ENCODE measurements at places on chromosomes 7 and 10.
A peak's percentile ranks its signal among the peaks of the same experiment; 100 is the strongest.

GRCh38 chr10:108452533-108452932, 1288.0 kb upstream of the SORCS1 start:
- DNase-seq = no peak

- DNase-seq = no peak
Observed at GRCh38 chr7:155489158-155489840, 31.4 kb downstream of the EN2 start.

GRCh38 chr10:11678074-11678793, 63.9 kb upstream of the ECHDC3 start:
- DNase-seq = peak; percentile 57

DNA sequence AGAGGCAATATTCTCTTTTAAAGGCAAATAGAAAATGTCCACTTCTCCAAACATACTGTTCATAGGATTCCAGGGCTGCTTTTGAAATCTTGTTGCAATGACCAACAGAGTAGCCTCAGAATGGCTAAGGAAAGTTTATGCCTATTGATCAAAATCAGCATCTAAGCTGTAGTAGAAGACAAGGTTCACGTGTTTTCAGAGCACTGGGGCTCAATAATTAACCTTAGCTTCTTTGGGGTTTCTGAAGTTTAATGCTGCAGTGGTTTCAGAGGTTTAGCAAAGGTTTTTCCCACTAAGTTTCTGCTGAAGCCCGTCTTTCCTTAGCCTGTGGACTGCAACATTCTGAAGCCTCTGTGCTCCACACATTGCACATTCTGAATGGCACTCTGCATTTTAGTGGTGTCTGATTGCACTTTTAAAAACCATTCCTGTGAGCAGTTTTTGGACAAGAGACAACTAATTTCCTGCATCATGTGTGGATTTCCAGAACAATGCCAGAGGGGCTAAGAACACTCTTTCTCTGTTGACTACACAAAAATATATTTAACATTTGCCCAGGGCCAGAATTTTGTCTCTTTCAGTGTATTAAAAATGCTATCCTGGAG, 342.5 kb downstream of the PTEN start:
- no peak for DNase-seq

GRCh38 chr7:680411-681127, 45.9 kb upstream of the DNAAF5 start:
- DNase-seq = no peak

DNA sequence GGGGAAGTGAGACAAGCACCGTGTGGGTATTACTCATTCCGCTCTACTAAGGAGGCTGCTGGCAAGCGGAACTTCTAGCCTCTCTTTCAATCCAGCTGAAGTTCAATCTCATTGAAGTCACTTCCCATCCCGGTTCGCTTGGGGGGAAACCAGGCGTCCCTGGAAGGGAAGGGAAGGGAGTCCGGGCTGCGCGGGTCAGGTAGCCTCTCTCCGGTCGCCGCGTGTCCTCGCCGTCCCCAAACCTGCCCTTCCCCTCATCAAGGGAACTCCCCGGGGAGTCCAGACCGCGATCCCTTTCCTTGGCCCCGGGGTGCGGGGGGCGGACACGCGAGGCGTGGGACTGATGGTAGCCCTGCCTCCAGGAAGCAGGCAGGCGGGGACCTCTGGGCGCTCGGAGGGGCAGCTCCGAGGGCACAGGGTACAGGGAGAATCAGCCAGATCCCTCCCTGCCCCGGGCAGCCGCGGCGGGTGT, 598 bp upstream of the ZEB1 start:
- DNase-seq = peak; percentile 74

DNA sequence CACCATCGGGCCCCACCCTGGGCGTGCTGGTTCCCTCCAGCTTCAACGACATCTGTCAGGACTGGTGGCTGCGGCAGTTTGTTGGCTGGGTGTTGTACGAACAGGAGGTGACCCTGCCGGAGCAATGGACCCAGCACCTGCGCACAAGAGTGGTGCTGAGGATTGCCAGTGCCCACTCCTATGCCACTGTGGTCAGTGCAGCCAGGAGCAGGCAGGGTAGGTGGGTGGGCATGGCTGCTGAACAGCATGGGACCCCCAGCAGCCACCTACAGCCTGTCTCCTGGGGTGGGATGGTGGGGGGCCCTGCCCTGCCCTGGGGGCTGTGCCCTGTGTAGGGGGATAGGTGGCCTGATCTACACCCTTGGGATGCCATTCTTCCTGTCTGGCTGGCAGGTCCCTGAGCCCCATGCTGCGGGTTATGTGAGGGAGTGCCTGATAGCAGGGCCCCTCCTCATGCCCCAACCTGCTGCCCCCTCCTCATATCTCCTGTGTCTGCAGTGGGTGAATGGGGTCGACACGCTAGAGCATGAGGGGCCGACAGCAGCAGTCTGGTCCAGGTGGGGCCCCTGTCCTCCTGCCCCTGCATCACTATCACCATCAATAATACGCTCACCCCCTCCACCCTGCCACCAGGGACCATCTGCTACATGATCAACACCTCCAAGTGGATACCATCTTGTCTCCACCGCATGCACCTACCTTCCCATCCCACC, 56.9 kb downstream of the ZNF727 start:
- DNase-seq = no peak

- DNase-seq = peak; percentile 3
Observed at GRCh38 chr10:9362721-9363120, 1308.2 kb downstream of the GATA3 start.

DNA sequence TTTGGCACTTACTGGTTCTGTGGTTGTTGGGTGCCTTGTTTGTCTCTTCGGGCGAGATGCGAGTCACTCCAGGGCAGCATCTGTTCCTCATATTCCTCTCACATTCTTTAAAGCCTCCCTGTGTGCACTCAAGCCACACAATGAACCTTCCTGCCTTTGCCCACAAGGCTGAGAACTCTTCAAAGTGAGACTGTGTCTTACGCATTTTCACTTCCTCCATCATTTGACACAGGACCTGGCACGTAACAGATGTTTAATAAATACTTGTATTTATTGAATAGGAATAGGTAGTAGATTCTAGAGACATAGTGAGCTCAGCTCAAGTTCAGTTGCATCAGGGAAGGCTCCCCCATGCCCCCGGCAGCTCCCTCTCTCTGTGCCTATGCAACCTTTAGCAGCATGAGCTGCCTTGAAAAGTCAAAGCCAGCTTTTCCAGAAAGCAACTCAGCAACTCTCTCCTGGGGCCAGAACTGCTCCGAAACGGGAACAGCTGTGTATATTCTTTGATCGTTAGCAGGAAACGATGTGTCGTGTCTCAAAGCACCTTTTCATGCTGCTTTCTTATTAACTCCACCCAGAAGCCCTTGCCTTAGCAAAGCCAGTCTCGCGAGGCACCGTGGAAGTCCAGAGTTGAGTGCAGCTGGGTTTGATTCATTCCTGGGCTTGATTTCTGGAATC, 97.5 kb downstream of the PFKFB3 start:
- DNase-seq = peak; percentile 52

- no peak for DNase-seq
Observed at GRCh38 chr7:142353147-142354060, 95.5 kb upstream of the PRSS58 start.

GRCh38 chr7:25750744-25751508, 401.1 kb upstream of the NFE2L3 start:
- no peak for DNase-seq

DNA sequence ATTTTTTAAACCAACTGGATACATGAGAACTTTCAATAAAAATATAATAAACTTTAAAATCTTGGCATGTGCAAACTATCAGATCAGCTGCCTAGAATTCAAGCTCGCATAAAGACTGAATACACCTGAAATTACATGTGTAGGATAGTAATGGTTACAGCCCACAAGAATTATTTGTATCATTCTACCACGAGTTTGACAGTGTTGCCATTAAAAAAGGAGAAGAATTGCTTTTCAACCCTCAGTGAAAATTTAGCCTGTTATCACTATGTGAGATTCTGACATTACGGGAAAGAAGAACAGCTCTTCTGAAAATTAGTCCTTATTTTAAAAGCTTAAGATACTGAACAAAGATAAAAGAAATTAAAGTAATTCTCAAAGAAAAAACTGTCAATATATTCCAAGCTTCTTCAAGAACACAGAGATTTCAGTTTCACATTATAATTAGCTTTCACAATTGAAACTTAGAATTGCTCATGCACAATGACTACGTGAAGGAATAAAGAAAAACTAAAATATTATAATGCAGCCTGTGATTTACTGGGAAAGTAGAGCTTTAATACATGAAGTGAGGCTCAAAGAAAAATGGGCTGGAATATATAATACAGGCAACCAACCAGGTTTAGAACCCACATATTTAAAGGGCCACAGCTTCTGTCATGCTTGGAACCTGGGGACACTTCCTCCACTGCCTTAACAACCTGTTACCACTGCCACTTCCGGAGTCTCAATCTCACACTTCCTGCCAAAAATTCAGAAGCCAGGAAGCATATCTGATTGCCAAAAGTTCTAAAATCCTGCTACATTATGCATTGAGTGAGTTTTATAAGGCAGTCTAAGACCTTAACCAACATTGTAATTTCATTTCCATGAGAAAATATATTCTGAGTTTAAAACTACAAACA, 23.2 kb downstream of the TPK1 start:
- DNase-seq = peak; percentile 55

GRCh38 chr7:148385009-148385682, 205.4 kb upstream of the C7orf33 start:
- no peak for DNase-seq

DNA sequence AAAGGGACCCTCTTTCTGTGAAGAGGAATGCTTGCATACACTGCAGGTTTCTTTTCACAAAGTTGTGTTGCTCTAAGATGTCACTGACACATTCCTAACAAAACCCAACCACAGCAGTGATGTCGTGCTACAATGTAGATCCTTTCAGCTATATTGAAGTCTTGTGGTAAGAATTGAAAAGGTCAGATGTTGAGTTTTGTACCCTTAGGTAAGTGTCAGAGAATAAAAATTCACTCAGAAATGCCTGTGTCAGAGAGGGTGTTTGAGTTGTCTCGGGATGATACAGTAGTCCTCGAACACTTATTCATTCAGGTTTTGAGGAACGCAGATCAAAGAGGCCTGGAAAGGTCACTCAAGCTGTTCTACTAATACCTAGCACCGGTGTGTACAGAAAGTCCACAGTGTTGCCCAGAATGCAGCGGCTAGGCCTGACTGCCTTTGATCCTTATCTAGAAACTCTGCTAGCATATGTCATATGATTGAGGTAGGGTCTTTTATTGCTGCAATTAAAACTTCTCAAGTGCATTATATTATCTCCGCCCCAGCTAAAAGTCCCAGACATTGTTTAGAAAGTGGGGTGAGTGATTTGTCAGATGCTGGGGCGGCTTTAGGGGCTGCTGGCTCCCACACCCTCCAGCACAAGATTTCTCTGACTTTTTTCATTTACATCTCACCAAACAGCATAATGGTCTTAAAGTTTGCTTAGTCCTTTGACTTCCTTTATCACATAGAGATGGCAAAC, 26.0 kb downstream of the RNF32 start:
- no peak for DNase-seq

DNA sequence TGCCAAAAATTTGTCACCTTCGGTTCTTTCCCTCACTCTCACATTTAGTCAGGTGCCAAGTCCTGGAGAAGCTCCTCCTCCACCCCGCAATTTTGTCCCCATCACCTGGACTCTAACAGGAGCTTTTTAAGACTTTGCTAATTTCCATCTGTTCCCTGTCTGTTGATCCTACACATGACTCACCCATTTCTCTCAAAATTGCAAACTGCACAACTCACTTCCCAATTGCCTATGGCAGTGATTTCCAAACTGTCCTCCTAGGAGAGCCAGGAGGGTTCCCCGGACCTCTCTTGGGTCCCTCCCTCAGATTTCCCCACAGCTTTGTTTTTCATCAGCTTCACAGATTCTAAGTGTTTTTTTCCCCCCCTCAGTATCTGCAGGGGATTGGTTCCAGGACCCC, 120.3 kb downstream of the WNT2 start:
- no peak for DNase-seq

- DNase-seq = peak; percentile 48
Observed at GRCh38 chr10:43671659-43672531, 23.2 kb upstream of the ZNF32 start.

DNA sequence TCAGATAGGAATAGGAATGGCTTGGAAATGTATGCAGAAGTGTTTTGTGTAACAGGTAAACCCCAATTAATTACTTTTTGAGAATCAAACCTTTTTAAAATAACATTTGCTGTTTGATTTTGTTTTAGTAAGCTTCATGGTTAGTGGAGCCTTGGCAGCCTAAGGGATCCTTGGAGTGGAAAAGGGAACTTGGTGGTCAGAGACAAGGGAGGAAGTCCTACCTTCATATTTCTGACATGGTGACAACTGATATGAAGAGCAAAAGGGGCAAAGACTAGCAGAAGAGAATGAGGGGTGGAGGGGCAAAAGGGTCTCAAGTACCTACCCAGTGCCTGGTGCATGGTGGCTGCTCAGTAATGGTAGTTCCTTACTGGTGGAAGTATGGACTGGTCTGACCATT, 32.3 kb downstream of the AHCYL2 start:
- DNase-seq = no peak

GRCh38 chr7:25454562-25455041, 226.3 kb upstream of the NPVF start:
- no peak for DNase-seq

GRCh38 chr7:46368871-46369270, 447.8 kb upstream of the IGFBP3 start:
- DNase-seq = no peak

DNA sequence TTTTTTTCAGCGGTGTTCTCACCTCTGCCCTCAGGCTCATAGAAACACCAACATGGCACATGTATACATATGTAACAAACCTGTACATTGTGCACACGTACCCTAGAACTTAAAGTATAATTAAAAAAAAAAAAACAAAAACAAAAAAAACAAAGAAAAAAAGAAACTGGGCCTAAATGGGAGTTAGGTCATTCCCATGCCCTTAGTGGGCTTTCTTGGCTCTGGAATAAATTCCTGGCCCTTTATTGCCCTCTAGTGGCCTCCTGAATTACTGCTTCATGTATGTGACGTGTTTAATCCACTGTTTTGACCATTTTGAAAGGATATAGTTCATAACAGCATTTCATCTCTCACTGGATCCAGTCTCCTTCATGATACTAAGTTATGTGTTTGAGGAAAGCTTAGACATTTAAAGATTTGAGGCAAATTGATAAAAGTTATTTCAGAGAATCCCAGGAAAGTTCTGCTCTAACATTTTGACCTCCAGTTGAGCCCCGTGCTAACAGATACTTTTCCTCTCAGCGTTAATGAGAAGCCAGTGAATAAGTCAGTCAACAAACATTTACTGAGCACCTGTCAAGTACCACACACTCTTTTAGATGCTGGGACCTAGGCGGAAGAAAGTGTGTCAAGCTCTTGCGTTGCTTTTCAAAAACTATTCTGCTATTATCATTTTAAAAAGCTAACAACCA, 54.7 kb upstream of the SYPL1 start:
- DNase-seq = peak; percentile 40

Data from stimulated activated CD4-positive, alpha-beta T cell treated with anti-CD3 and anti-CD28 coated beads, Interleukin-15, amount 100 ng/mL, for 24 hours (primary cell).